ENCODE measurements at places on chromosomes 1 and 21.

- H3K27me3 ChIP-seq = peaks cover 16% of the 10 kb centered on the region
- no peaks in the 10 kb centered on the region for H3K4me1 ChIP-seq
- H3K4me3 ChIP-seq = no peak overlapping the region
- no peaks in the 10 kb centered on the region for H3K36me3 ChIP-seq
These were observed 66.0 kb downstream of the MATN1 start for GRCh38 chr1:30657131-30658013.

DNA sequence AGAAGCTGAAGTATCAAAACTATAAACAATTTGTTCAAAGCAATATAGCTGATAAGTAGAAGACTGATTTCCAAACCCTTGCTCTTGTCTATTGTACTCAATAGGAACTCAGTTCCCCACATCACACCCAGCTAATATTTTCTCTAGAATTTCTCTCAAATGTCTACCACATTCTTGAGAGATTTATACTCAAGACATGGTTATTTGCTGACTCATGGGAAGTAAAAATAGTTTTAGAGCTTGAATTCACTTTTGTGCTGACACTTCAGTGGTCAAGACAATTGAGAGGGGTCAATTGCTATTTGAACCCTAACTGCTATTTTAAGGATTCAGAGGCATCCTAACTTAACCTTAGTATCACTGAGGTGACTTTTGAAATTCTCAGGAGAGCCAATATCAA, 99.0 kb downstream of the TNNI3K start:
- no peaks in the 10 kb centered on the region for H3K36me3 ChIP-seq
- no peaks in the 10 kb centered on the region for H3K27me3 ChIP-seq
- no peak overlapping the region for H3K27ac ChIP-seq
- H3K4me1 ChIP-seq = no peaks in the 10 kb centered on the region

DNA sequence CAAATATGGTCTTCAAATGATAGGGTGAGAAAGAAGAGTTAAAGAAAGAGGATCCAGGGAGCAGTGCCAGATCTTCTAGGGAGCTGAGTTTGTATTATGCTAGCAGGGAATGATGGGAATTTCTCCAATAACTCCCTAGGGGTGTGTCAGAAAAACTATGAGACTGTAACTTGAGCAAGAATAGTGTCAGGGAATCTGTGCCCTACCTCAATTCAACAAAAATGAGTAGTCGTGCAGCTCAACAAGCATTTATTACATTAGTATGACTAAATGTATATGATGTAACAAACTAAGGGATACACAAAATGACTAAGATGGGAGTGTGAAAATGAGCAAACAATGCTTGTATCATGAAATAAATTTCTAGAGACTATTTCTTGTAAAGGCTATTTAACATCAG, 24.2 kb downstream of the SPAG17 start:
- no peak overlapping the region for H3K4me3 ChIP-seq
- no peak for DNase-seq
- no peaks in the 10 kb centered on the region for H3K36me3 ChIP-seq
- H3K4me1 ChIP-seq = no peaks in the 10 kb centered on the region
- H3K27ac ChIP-seq = no peak overlapping the region
- no peaks in the 10 kb centered on the region for H3K27me3 ChIP-seq

GRCh38 chr1:20165522-20165951, 20.4 kb upstream of the UBXN10 start:
- no peak overlapping the region for H3K27ac ChIP-seq
- no peak overlapping the region for H3K4me3 ChIP-seq
- DNase-seq = no peak
- H3K4me1 ChIP-seq = peaks cover 7% of the 10 kb centered on the region
- H3K36me3 ChIP-seq = no peaks in the 10 kb centered on the region
- H3K27me3 ChIP-seq = peaks cover 3% of the 10 kb centered on the region

DNA sequence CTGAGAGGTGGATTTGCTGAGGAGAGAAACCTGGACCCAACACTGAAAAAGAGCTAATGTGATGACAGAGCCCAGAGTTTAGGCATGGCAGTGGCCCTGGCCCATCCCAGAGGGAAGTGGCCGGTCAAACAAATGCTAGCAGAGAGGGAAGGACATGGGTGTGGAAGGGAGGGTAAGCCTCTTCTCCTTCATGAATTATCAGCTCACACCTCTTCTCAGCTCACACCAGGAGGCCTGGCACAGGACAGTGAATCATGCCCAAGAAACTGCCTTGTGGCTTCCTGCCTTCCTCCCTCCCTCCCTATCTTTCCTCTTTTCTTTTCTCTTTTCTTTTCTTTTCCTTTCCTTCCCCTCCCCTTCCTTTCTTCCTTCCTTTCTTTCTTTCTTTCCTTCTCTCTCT, 1.3 kb upstream of the SPRR3 start:
- no peak overlapping the region for H3K4me3 ChIP-seq
- no peaks in the 10 kb centered on the region for H3K27me3 ChIP-seq
- H3K27ac ChIP-seq = no peak overlapping the region

GRCh38 chr1:26025517-26025916, 3.9 kb downstream of the EXTL1 start:
- H3K4me3 ChIP-seq = no peak overlapping the region
- peaks cover 4% of the 10 kb centered on the region for H3K27me3 ChIP-seq
- H3K36me3 ChIP-seq = no peaks in the 10 kb centered on the region
- H3K27ac ChIP-seq = no peak overlapping the region

DNA sequence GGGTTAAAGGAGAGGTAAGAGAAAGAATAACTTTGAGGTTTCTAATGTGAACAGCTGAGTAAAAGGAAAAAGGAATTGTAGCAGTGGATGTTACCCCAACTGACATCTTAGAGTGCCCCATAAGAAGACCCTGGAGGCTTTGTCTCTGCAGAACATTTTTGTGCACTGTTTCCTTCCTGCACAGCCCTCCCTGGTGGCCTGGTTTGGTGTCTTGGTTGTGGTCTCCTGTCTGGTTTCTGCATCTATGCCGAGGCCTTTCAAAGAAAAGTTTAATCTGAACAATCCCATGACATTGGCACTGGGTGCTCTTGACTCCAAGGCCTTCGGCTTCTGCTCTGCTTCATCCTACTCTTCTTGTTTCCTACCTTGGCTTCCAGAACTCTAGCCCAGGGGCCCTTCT, 57.8 kb downstream of the RHOU start:
- no peak for DNase-seq
- H3K27me3 ChIP-seq = no peaks in the 10 kb centered on the region
- H3K27ac ChIP-seq = no peak overlapping the region

GRCh38 chr1:240562111-240562590, 49.8 kb downstream of the GREM2 start:
- H3K4me3 ChIP-seq = no peak overlapping the region
- no peak for DNase-seq
- H3K27me3 ChIP-seq = no peaks in the 10 kb centered on the region
- H3K27ac ChIP-seq = no peak overlapping the region
- no peaks in the 10 kb centered on the region for H3K36me3 ChIP-seq

- no peaks in the 10 kb centered on the region for H3K27me3 ChIP-seq
- no peak for DNase-seq
- H3K36me3 ChIP-seq = no peaks in the 10 kb centered on the region
- H3K4me1 ChIP-seq = no peaks in the 10 kb centered on the region
These were observed 40.6 kb downstream of the CHRM3 start for GRCh38 chr1:239426821-239427475.

DNA sequence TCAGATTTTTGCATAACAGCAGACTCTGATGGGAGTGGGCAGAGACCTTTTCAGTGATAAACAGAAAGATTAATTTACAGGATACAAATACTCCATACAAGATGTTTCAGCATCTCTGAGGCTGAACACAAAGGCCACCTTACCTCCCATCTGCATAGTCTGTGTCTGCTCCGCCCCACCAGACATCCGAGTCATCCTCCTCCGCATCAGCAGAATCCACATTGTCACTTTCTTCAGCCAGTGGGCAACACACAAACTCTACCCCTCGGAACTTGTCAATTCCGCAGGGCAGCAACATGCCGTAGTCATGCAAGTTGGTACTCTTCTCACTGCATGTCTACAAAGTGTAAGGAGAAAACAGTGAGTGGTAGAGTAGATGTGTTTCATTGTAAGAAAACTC, 119.7 kb downstream of the APP start:
- H3K4me3 ChIP-seq = no peak overlapping the region
- no peaks in the 10 kb centered on the region for H3K27me3 ChIP-seq
- no peak for DNase-seq
- peaks cover 29% of the 10 kb centered on the region for H3K36me3 ChIP-seq

- no peaks in the 10 kb centered on the region for H3K27me3 ChIP-seq
- no peak overlapping the region for H3K27ac ChIP-seq
- H3K36me3 ChIP-seq = no peaks in the 10 kb centered on the region
- peaks cover 9% of the 10 kb centered on the region for H3K4me1 ChIP-seq
These were observed 30.4 kb upstream of the CNTN2 start for GRCh38 chr1:205012391-205013140.

- no peak for DNase-seq
- no peak overlapping the region for H3K27ac ChIP-seq
- H3K4me1 ChIP-seq = no peaks in the 10 kb centered on the region
- H3K36me3 ChIP-seq = peaks cover 29% of the 10 kb centered on the region
- H3K4me3 ChIP-seq = no peak overlapping the region
These were observed 14.6 kb upstream of the MPZL1 start for GRCh38 chr1:167706931-167707877.

GRCh38 chr21:35563885-35564451, 496.4 kb downstream of the SETD4 start:
- H3K27ac ChIP-seq = no peak overlapping the region
- no peak for DNase-seq
- H3K36me3 ChIP-seq = no peaks in the 10 kb centered on the region
- H3K4me3 ChIP-seq = no peak overlapping the region
- no peaks in the 10 kb centered on the region for H3K4me1 ChIP-seq
- H3K27me3 ChIP-seq = no peaks in the 10 kb centered on the region

- H3K4me3 ChIP-seq = no peak overlapping the region
- peaks cover 11% of the 10 kb centered on the region for H3K27me3 ChIP-seq
- DNase-seq = no peak
- peaks cover 3% of the 10 kb centered on the region for H3K4me1 ChIP-seq
- H3K27ac ChIP-seq = no peak overlapping the region
These were observed 39.6 kb upstream of the GRIK3 start for GRCh38 chr1:37073854-37074379.

Data from lower lobe of right lung (tissue), 2 donors.